ENCODE measurements at places on chromosomes 2 and 18.

DNA sequence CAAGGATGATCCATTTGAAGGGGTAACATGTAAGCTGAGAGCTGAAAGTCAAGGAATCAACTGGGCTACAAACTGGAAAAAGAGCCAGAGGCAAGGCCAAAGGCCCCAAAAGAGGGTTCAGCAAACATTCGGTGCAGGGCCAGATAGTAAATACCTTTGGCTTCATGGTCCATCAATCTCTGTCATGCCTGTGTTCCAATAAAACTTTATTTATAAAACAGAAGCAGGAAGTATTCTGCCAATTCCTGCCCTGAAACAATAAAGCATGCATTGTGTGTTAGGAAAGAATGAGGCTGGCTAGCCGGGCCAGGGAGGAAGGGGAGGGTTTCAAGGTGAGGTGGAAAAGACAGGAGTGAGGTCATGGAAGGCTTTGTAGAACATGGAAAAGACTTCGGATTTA lies 107.1 kb downstream of the LBH start:
- no peak for DNase-seq

GRCh38 chr18:62258093-62258492 lies 67.0 kb upstream of the TNFRSF11A start:
- DNase-seq = no peak

GRCh38 chr18:55878224-55878623 lies 290.2 kb upstream of the TCF4 start:
- no peak for DNase-seq

GRCh38 chr18:78764544-78764943 lies 215.1 kb upstream of the SALL3 start:
- no peak for DNase-seq

- no peak for DNase-seq
These were observed 8.0 kb upstream of the REL start for GRCh38 chr2:60873381-60873780.
